ENCODE measurements at places on chromosomes 1 and 21.
A peak's percentile ranks its signal among the peaks of the same experiment; 100 is the strongest.

- DNase-seq, result no peak
These were observed 503.8 kb downstream of the NPHP4 start for GRCh38 chr1:5488448-5488847.

DNA sequence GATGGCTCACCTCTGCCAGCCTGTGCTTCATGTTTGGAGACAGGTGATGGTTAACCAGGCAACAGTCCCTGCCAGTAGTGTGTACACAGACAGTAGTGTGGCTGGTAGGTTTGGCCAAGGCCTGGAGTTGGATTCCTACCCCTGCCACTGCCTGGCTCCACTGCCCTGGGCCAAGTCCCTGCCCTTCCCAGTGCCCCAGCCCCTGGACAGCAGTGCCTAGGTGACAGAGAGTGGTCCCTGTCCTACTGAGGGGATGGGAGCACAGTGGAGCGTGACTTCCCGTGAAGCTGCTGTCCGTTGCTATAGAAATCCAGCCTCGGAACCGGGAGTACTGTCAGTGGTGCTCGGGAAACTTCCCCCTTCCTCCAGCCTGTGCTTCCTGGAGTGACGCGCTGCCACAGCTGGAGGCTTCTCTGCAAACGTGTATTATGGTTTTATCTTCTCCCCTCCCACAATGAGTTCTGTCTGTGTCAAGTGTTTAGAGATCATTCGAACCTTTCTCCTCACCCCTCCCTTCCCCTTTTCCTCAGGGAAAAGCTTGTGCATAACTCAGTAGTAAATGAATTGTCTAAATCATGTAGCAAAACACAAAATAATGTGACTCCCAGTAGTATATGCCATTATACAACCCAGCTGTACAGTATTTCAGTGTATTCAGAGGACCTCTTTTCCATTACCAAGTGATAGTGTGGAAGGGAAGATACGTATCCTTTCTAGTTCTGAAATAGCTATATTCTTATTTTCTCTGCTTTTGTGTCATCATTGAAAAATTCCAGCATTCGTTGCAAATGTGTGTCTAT lies 73.4 kb downstream of the GALNT2 start:
- DNase-seq, result no peak

DNA sequence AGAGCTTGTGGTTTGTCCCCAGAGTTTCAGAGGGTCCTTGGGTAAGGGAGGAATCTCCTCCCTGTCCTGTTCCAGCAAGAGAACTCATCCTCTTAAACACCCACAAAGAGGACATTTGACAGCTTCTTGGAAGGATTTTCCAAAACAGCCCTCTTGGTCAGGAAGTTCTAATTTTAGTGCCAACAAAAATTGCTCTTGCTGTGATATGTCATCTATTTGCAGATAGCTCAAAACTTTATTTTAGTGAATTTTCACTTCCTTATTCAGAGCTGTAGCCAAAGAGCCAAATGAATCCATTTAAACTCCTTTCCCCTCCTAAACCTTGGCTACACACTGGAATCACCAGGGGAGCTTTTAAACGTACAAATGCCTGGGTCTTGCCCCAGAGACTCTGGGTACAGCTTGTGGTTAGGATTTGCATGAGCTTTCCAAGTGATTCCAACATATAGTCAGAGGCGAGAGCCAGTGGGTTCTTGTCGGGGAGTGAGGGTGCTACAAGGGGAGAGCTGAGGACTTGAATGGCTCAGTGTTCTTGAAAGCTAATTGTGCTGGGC lies 11.8 kb upstream of the RASSF5 start:
- no peak for DNase-seq

- DNase-seq, result no peak
These were observed 21.1 kb downstream of the USP1 start for GRCh38 chr1:62457955-62458354.

GRCh38 chr1:181112071-181112929 lies 23.8 kb downstream of the IER5 start:
- peak; percentile 100 for DNase-seq

- DNase-seq, result no peak
These were observed 479 bp downstream of the SELENOF start for GRCh38 chr1:86913399-86913895.

GRCh38 chr21:32813265-32813903 lies 41.8 kb upstream of the PAXBP1 start:
- DNase-seq, result no peak

- no peak for DNase-seq
These were observed at the start of gene SDC3 for GRCh38 chr1:30908696-30909364. SDC3 (minus strand) TSS chr1:30908758; CDS start chr1:30908586, 172 bp downstream.

DNA sequence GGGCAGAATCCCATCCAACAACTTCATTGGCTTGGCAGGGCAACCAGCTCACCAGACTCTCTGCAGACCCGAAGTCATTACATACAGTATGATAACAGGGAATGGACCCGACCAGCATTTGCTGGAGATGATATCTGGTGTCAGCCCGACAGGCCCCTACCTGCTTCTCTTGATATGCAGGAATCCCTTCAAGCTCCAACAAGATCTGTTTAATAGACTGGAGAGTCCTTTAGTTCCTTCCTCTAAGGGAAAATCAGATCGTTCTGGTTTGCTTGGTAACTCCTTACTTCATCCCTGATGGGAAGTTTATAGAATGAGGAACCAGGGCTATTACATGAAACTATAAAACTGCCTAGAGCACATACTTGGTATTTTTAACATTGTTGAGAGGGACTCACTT lies 61.2 kb downstream of the EDARADD start:
- DNase-seq, result peak; percentile 69

DNA sequence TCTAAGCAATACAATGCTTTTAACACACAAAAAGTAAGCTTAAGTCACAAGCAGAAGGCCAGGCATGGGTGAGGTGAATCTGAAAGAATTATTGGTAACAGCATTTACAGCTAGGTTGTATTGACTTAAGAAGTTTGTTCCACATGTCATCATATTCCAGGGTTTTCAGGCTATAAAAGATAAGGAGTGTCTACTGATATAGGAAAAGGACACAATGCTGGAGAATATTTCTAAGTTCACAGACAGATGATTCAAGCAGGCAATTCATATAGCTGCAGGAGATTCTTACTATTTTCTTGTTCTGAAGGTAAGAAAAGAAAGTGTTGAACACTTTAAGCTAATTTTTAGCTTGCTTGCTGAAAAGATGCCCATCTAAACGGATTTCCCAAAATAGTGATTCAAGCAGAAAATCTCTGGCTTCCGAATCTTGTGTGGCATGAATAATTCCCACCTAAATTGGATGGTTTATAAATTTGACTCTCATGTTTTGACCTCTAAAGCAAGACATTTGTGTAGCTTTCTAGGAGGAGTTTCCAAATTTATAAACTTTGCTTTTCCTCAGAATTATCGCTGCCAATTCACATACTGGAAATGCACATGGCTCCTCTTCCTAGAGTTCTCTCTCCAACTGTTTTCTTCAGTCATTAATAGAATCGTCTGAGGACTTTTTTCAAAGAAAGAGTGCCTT lies 95.6 kb upstream of the LBR start:
- no peak for DNase-seq

- DNase-seq, result no peak
These were observed 61.9 kb downstream of the COLGALT2 start for GRCh38 chr1:183975651-183976050.

DNA sequence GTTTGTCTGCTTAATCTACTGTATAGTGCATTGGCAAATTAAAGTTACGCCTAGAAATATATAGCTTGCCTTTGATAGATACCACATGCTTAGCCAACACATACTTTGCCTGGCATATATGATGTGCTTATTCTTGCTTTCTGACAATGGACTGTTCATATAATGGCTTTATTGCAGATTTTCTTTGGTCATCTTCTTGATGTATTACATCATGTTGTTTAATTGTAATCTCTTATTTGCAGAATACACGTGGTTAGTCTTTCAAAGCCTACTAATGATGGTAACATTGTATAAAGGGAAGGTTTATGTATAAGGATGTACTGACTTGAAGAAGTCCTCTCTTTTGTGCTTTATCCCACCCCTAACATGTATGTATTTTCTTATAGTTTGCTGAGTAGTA lies 201.5 kb downstream of the PDE4B start:
- DNase-seq, result no peak

DNA sequence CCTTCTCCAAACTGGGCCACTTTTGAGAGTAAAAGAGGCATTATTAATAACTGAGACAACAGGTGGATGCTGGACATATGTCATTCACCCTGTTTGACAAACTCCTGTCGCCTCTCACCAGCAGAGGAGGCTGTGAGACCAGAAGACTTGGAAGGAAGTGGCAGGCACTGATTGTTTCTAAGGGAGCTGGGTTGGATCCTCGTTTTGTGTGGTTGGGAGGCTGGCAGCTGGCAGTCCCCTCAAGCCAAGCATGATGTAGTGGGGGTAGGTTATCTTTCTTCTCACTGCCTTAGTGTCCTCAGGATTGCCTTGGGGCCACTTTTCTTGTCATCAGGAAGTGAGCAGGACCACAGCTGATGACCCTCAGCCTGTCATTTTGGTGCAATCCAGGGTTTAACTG lies 86.5 kb upstream of the KCNJ15 start:
- no peak for DNase-seq

DNA sequence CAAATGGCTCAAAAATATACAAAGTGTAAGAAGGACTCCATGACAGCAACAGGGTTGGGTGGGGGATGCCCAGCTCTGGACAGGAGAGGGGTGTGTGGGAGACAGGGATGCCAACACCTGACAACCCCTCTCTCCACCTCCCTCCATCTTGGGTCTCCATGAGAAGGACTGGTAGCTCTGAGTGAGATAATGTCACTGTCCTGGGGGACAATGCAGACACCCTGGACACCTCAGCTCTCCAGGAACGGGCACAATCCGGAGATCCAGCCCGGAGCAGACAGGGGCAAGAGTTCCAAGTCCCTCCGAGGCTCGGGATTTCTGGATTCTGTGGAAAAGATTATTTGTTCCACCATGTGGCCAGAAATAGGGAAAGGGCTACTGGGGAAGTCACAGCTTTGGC lies 122.5 kb downstream of the GLIS1 start:
- DNase-seq, result no peak
